Suprapubic skin (tissue), 4 donors: ENCODE measurements at places on chromosomes 3 and 15.

GRCh38 chr3:52532517-52532837 is 1.2 kb downstream of the NT5DC2 start:
- peak; percentile 71 for DNase-seq

DNA sequence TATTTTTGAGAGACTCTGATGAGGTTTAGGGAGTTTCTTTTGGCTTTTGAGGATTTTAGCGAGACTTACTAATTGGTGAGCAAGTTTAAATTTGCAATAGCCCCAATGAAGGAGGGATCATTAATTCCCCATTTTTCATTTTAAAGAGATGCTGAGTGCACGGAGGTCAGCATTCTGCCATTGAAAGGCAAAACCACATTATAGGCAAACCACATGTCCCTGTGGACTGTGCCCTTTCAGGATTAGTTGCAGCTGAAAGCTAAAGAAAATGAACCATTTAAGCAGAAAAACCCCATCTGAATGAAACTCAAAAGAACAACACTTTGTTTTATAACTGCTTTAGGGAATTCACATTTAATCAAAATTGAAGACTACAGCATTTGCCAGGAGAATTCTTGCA is 246.5 kb downstream of the PDZRN3 start:
- no peak for DNase-seq

- no peak for DNase-seq
Measured at GRCh38 chr3:53571264-53571663, 76.9 kb downstream of the CACNA1D start.

DNA sequence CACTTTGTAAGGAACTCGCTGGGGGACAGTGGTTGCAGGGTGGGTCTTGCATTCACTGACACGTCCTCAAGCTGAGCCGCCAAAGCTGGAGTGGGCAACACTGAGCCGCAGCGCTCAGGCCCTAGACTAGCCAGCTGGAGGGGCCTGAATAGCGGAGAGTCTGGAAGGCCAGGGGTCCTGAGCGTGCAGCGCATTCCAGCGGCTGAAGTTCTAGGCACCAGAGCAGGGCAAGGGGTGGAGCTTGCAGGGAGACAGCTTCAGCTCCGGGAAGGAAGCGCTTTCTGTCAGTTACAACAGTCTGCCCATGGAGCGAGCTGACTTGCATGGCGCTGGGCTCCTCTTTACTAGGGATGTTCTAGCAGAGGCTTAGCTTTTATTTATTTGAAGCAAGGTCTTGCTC is 2.7 kb downstream of the MAP6D1 start:
- DNase-seq, result no peak

DNA sequence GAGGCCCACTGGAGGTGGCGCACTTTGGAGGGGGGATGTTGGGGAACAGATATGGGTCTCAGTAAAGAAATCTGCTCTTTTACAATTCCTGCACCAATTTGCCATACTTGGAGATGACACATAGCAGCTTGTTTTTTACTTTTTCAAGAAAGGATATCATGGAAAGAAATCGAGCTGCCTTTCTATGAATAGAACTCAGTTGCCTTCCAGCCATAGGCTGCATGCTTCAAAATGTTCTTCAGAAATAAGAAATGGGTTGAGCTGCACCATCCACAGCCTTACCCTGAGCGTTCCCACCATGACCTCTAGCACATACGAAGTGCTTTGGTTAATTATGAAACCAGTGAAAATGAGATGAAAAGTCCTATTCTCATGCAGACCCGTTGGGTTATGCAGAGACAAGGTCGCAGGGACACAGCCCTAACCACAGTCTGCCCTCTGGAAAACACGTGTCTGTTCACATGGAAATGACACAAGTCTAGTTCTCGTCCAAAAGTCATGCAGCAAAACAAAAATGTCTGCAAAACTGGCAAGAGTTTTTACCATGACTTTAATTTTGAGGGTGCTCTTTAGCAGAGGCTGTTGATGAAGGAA is 36.3 kb downstream of the NGRN start:
- DNase-seq, result no peak

- no peak for DNase-seq
Measured at GRCh38 chr3:48440590-48440958, 517 bp downstream of the TMA7 start.

DNA sequence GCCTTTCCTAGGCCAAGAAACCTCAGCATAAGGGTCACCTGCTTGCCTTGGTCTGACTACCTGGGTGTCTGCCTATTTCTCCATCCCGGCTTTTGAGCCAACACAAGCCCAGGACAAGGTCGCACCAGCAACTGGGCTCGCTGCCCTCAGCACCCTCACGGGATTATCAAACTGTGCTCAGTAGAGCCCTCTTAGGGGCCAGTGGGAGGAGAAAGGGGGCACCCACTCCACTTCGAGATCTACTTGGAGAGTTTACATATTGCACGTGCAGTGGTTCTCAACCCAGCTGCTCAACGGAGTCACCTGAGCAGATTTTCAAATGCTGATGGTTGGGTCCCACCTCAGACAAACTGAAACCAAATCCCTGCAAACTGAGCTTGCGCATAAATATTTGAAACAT is 31.1 kb downstream of the TSPAN3 start:
- DNase-seq, result no peak

- no peak for DNase-seq
Measured at GRCh38 chr3:58924578-58924977, 125.2 kb downstream of the CFAP20DC start.

DNA sequence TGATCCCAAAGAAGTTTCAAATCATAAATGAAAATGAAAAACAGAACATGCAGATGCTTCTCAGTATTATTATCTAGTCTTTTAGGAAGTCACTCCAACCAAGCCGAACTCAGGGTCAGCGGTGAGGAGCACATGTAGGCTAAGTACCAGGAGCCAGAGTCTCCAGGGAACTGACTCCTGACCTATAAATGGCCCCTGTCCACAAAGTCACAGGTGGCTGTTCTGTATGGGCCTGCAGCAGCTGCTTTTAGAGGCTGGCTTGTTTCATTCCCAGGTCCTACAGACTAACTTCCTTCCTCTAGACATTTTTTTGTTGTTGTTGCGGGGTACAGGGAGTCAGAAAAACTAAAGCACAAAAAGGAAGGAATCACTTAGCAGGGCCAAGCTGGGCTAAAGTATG is 54.6 kb downstream of the DAPK2 start:
- DNase-seq, result no peak

GRCh38 chr15:65583701-65584100 is 27.2 kb downstream of the INTS14 start:
- DNase-seq, result no peak

GRCh38 chr3:58962040-58962651 is 87.7 kb downstream of the CFAP20DC start:
- no peak for DNase-seq

GRCh38 chr3:174767406-174767805 is 91.7 kb upstream of the NAALADL2 start:
- no peak for DNase-seq

DNA sequence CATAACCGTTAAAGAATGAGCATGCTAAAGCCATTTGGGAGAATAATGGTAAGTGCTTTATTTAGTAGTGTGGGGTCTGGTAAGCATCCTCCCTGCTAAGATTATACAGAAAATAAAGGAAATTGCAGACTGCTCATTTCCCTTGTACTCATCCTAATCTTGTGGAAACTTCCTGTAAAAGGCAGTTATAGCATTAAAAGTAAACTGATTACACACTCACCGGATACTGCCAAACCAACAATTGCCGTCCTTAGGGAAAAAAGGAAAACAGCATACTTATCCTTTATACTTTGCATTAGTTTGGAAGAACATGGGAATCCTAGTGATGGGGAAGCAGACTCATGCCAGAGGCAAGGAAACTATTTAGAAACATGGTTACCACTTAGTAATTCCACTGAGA is 5.3 kb upstream of the SPRED1 start:
- DNase-seq, result no peak

- DNase-seq, result no peak
Measured at GRCh38 chr3:69755795-69756194, 16.5 kb downstream of the MITF start.

GRCh38 chr15:65362491-65362890 is 15.3 kb downstream of the IGDCC3 start:
- DNase-seq, result no peak

DNA sequence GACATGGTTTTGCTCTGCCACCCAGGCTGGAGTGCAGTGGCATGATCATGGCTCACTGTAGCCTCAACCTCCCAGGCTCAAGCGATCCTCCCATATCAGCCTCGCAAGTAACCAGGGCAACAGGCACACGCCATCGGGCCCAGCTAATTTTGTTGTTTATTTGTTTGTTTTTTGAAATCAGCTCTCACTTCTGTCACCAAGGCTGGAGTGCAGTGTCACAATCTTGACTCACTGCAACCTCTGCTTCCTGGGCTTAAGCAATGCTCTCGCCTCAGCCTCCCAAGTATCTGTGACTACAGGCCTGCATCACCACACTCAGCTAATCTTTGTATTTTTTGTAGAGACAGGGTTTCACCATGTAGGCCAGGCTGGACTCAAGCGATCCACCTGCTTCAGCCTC is 26.3 kb upstream of the PLCH1 start:
- DNase-seq, result no peak

GRCh38 chr3:175659670-175660350 is 800.7 kb downstream of the NAALADL2 start:
- no peak for DNase-seq

GRCh38 chr15:41423979-41424659 is 7.2 kb downstream of the RTF1 start:
- DNase-seq, result no peak

GRCh38 chr3:149971403-149972075 is 844 bp upstream of the PFN2 start:
- DNase-seq, result peak; percentile 71

GRCh38 chr3:161317077-161317476 is 54.2 kb downstream of the SPTSSB start:
- no peak for DNase-seq

- no peak for DNase-seq
Measured at GRCh38 chr3:45608296-45608695, 13.7 kb downstream of the LIMD1 start.

GRCh38 chr15:42184296-42184695 is 23.8 kb downstream of the VPS39 start:
- no peak for DNase-seq

- no peak for DNase-seq
Measured at GRCh38 chr15:88391006-88391405, 76.2 kb downstream of the MRPL46 start.

DNA sequence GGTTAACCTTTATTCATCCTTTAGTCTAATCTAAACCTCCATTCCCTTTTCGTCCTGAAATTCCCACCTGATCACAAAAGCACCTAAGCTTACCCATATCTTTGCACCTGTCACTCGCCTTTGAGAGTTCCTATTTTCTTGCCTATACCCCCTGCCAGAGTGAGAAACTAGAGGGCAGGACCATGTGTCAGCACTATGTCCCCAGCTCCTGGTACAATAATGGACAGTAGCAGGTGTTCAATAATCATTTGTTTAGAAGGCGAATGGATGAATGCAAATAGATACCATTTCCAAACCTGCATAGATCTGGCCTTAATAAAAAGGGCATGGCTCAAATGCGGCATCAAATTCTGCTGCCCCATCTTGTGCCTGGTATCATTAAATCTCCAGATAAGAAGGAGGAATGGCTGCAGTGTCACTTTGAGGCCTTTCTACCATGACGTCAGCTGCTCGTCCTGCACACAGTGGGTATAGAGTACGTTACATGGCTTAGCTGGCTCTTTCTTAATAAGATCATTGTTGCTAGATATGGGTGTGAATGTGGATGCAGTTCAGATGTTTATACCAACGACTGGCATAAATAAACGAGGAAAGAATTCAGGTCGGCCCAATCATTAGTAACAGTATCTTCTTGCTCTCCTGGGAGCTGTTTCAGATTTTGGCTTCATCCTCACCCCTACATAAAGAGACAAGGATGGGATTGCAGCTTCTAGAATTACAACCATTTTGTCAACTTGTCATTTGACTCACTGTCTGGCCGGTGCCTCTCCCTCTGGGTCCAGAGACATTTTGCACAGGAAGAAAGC is 148.7 kb downstream of the RORA start:
- no peak for DNase-seq

DNA sequence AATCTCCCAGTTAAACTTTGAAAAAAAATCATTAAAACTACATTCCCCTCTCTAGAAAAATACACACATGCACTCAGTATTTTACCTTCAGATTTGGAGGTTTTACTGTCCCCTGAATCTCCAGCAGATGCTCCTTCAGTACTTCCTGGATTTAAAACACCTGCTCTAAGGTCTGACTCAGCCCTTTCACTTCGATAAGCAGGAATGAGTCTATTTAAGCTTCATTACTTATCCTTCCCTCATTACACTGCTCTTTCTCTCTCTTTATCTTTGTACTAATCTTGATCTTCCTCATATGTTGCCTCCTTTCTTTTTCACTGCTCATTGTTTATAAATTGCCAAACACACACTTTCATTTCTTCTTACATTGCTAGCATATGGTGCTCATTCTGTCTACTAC is 443.9 kb downstream of the DIPK2A start:
- DNase-seq, result no peak
